Islet precursor cell (in vitro differentiated cells): ENCODE measurements at places on chromosomes 1 and 21.

DNA sequence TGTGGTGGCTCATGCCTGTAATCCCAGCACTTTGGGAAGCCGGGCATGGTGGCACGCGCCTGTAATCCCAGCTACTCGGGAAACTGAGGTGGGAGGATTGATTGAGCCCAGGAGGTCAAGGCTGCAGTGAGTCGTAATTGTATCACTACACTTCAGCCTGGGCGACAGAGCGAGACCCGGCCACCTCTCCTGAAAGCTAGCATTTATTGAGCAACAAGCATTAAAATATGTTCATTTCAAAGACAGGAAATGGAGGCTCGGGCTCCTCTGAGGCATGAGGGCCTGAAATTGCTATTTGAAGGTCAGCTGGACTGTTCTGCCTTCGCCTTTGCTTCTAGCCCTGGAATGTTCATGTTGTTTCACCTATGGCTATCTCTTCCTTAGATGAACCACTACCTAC is 34.5 kb downstream of the SPATA21 start:
- DNase-seq = no peak

DNA sequence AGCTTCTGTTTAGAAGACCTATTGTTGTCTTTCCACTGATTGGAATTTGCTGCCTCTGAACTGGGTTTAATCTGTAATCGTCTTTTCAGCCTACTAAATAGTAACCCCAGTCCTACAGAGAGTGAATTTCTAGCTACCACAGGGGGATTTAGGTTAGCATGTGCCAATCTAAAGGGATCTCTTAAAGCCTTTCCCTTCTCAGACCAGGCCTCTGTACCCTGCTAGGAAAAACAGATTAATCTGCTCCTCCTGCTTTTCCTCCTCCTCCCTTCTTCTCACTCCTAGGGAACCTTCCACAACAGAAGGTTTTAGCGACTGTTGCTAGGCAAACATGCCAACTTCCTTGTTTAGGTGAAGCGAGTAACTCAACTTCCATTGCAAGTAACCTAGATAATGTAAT is 1.3 kb upstream of the RC3H1 start:
- peak; percentile 66 for DNase-seq

DNA sequence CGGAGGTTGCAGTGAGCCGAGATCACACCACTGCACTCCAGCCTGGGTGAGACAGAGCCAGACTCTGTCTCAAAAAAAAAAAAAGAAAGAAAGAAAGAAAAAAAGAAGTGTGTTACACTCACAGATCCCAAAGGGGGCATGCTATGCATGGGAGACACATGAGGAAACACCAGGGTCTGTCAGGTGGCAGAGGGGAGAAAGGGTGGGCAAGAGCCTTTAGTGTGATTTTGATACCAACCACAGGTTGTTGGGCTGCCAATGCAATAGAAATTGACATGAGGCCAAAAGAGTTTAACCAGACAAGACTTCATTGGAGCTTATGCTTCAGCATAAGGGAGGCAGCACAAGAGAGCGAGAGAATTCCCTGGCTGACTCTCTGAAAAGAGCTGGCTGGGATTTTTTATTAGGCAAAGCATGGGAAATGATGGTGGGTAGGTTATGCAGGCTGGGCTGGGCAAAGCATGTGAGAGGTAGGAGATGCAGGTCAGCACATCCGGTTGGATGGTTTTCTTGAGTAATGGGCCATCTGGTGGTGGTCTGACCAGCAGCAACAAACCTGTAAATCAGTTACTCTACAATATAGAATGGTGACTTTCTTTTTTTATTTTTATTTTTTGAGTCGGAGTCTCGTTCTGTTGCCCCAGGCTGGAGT is 11.7 kb upstream of the EXTL1 start:
- DNase-seq = peak; percentile 69

DNA sequence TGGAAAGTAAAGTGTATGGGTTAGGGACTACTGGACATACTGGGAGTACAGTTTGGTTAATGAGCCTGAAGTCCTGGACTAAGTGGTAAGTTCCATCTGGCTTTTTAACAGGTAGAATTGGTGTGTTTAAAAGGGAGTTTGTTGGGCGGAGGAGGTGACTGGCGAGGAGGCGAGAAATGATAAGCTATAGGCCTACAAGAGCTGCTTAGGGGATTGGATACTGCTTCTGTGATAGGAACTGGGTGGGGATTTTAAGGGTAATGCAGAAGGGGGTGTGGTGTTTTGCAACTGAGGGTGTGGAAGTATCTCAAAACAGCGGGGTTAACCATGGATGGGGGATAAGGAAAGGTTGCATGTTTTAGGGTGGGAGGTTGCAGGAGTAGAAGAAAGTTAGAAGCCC is 3.5 kb downstream of the ERVH48-1 start:
- DNase-seq = no peak
